ENCODE measurements at places on chromosomes 1 and 21.

GRCh38 chr1:46558141-46558963 is 6.9 kb upstream of the KNCN start:
- DNase-seq: no peak

DNA sequence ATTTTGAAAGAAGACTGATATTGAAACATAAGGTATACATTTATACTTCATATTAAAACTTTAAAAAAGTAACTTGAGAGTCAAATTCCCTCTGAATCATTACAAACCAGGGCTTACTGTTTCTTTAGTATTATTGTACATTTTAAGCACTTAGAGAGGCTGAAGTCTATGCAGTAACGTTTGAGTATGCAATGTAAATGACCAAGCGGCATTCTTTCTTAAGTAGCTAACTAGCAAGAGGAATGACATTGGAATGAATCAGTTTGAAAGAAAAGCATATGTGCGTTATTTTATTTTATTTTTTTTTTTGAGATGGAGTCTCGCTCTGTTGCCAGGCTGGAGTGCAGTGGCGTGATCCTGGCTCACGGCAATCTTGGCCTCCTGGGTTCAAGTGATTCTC is 24.3 kb downstream of the WNT2B start:
- DNase-seq: no peak

GRCh38 chr21:15423676-15424445 is 305.9 kb upstream of the USP25 start:
- no peak for DNase-seq

- DNase-seq: no peak
These were observed 168.0 kb upstream of the NR5A2 start for GRCh38 chr1:199859491-199859933.

- no peak for DNase-seq
These were observed 90.9 kb downstream of the GIPC2 start for GRCh38 chr1:78136680-78137079.

GRCh38 chr1:206695733-206696132 is 11.0 kb downstream of the MAPKAPK2 start:
- DNase-seq: no peak
